ENCODE measurements at places on chromosomes 4 and X.

GRCh38 chr4:7348946-7349900, 85.5 kb downstream of the PSAPL1 start:
- no peak for DNase-seq

- DNase-seq, result no peak
Observed at GRCh38 chr4:119729835-119730670, 101.4 kb upstream of the PDE5A start.

DNA sequence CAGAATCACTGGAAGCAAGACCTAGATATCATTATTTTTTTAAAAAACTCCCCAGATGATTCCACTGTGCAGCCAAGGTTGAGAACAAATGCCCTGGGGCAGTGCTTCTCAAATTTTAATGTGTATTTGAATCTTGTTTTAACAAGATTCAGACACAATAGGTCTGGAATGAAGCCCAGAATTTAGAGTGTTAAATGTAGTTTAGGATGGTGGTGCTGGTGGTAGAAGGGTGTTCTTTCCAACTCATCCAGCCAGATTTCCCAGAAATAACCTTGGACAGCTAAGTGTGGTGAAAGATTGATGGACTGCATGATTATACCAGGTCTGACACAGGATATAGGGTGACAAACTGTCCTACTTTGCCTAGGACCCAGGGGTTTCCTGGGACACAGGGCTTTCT, 120.1 kb upstream of the MED14 start:
- no peak for DNase-seq

DNA sequence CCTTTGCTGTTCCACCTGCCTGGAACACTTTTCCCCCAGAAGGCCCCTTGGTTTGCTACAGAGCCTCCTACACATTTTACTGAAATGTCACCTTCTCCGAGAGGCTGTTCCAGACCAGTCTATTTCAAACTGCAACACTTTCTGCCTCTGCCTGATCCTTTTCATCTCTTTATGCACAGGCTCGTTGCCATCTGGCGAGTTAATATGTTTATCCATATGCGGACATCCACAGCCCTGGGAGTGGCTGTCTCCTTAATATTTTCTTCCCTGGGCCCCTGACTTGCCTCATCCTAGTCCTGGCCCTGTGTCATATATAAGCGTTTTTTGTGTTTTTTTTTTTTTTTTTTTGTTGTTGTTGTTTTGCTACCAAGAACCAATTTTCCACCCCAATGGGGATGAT, 65.2 kb upstream of the PHKA2 start:
- DNase-seq, result no peak

DNA sequence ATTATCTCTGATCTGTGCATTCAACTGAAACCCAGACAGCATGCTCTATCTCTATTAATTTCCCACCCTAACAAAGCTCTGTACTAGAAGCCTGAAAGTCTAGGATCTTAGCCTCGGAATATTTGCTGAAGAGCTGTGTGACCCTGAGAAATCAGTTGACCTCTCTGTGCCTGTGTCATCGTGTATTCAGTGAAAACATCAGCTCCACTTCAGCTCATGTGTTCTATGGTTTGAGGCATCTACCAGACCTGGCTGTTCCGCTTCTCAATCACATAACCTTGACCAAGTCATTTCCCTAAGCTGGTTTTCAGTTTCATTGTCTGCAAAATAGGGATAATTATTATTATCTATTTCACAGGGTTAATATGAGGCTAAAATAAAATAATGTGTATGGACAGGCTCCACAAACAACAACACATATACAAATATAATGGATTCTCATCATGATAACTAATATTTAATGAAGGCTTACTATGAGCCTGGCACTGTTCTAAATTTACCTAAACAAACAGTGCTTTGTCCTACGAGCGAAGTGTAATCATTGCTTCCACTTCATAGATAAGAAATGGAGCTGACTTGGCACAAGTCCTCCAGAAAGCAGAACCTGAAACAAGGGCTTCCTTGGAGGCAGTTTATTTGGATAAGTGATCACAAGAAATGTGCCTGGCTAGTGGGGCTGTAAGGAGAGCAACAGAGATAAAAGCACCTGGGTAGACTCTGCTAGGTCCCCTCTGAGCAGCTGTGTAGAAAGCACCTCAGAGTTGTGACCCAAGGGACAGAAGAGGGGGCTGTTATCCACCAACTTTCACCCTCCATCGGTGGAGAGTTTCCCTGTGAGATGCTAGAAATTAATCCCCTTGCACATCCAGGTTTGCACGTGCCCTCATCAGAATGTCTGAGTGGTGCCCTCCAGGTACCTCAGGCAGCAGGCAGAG, 356.9 kb downstream of the RAB28 start:
- no peak for DNase-seq

- DNase-seq, result no peak
Observed at GRCh38 chr4:3613967-3614730, 81.9 kb upstream of the LRPAP1 start.

GRCh38 chrX:53095796-53096195, 1.9 kb downstream of the KANTR start:
- DNase-seq, result no peak

GRCh38 chrX:22424122-22424915, 151.6 kb downstream of the CBLL2 start:
- no peak for DNase-seq

GRCh38 chr4:142497606-142498005, 348.5 kb downstream of the INPP4B start:
- no peak for DNase-seq

DNA sequence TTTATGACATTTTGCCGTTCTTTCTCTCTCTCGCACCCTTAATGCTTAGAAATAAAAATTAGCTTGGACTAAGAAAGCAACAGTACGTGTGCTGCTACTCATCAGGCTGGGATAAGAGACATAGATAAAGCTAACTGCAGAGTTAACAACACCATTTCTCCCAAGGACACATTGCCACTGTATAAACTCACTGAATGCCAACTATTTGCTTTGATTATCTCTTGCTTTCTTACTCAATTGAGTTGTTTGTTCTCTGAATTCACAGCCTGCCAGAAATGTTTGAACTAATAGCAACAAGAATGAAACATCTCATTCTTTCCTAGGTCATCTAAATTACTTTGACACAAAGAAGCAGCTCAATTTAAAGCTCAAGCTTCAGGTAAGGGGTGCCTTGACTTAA, 34.6 kb downstream of the F8 start:
- no peak for DNase-seq

DNA sequence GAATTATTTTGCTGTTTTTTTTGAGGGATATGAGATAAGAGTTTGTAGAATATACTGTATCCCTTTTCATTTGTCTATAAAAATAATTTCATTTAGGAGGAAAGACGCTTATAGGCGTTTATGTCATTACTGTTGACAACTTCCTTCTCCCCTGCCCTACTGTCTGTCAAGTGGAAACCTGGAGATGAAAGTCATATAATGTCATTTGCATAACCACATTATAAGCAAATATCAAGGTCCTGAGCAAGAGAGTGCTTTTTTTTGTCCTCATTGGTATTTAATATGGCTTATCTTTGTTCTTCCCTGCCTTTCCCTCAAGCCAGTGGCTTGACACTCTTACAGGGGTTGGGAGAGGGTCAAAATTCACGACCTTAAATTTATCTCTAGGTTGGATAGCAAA, 55.8 kb downstream of the LRP2BP start:
- DNase-seq, result no peak

DNA sequence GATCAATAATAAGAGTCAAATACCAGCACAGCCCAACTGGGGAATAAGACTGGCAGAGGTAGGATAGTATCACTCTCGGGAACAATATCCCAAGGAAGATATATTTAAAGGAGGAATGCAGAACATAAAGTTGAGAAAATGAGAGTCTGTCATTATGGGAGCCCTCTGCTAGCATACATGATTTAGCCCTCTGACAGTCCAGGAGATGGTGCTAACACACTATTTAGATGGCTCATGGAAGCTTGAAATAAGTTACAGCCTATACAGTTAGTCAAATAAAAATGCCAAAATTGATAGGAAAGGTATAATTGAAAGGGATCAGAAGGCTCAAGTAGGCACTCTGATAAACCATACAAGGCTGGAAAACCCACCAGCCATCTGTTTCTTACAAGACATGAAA, 201.0 kb upstream of the NEIL3 start:
- DNase-seq, result no peak

DNA sequence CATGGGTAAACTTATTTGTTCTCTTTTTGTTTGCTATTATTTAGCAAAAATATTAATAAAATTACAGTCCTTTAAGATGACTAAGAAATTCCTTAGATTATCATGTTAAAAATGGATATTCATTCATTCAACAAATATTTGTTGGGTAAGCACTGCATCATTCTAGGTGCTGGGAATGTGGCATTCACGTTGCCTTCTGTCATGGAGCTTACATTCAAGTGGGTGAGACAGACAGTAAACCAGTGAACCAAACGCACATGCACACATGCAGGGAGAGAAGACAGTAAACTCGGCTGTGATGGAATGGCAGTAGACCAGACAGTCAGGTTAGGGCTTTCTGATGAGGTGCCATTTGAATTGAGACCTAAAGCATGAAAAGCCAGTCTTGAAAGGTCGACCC, 91.8 kb downstream of the STOX2 start:
- no peak for DNase-seq

- no peak for DNase-seq
Observed at GRCh38 chr4:34891892-34892291, 1352.4 kb downstream of the ARAP2 start.

- no peak for DNase-seq
Observed at GRCh38 chrX:110276778-110277177, 41.1 kb downstream of the AMMECR1 start.

DNA sequence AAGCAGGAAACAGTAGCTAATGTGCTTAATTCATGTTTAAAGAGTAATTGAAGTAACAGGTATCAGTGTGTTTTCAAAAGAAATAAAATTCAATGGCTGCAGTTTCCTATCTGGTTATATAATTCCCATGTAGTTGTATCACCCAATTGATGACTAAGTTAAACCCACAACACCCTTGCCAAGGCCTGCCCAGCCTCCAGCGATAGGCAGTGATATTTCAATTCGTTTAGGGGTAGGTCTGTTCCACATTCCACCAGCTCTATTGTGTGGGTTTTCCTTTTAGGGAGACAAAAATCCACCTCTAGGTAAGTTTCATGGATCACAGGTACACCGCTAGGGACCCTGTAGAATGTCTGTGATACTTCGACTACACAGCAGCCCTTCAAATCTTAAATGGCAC, 24.7 kb upstream of the MXRA5 start:
- no peak for DNase-seq

DNA sequence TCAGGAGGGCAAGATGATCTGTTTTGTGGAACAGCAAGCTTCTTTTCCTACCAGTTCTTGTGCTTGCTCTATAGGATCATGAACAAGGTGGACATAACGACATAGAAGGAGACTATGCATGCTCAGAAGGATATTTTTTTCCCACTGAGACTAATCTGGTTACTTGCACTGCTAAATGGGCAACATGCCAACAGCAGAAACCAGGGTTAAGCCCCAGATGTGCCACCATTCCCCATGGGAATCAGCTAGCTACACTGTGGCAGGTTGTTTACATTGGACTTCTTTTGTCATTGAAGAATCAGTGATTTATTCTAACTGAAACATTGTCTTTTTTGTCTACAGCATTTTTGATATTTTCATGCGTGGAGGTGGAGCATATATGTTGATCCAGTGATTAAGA, 165.6 kb downstream of the C4orf33 start:
- no peak for DNase-seq

GRCh38 chr4:114012749-114013148, 33.3 kb upstream of the ARSJ start:
- no peak for DNase-seq

GRCh38 chr4:86606809-86607208, 12.7 kb downstream of the PTPN13 start:
- no peak for DNase-seq

- DNase-seq, result no peak
Observed at GRCh38 chr4:15719506-15719905, 16.6 kb downstream of the BST1 start.

- DNase-seq, result no peak
Observed at GRCh38 chr4:57109847-57110639, at the start of gene IGFBP7. Gene IGFBP7, minus strand, starts transcription at chr4:57110385. Its CDS starts 34 bp downstream, at chr4:57110351.

GRCh38 chrX:17590892-17591740, 146.2 kb upstream of the SCML1 start:
- DNase-seq, result no peak

GRCh38 chr4:146029147-146029546, 90.5 kb upstream of the ZNF827 start:
- DNase-seq, result no peak

- no peak for DNase-seq
Observed at GRCh38 chrX:132622130-132622529, 133.3 kb upstream of the MBNL3 start.

- no peak for DNase-seq
Observed at GRCh38 chrX:111329370-111329769, 59.1 kb upstream of the CAPN6 start.

DNA sequence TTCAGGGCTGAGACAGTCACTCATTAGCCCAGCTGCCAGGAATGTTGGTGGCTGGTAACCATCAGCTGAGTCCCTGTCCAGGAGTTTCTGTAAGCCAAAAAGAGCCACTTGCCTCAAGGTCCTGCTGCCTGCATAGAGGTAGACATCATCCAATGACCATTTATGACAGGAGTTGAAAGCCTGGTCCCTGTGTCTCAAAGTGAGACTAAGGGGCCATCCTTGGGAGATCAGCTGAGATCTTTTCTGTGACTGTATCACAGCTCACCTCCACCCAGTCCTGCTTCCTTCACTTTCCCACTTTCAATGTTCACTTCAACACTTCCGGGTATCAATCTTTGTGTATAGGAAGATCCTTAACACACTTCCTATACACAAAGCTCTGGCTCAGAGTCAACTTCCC, 28.4 kb upstream of the MAOA start:
- DNase-seq, result no peak

- DNase-seq, result no peak
Observed at GRCh38 chr4:182938205-182938645, 21.0 kb upstream of the DCTD start.

All from stimulated activated CD8-positive, alpha-beta memory T cell treated with anti-CD3 and anti-CD28 coated beads, Interleukin-4, amount 100 ng/mL, for 1 hour (primary cell).